ENCODE measurements at places on chromosomes 2 and 18.

GRCh38 chr2:170930131-170930990, 1.3 kb downstream of the GORASP2 start:
- DNase-seq: peak; percentile 29

DNA sequence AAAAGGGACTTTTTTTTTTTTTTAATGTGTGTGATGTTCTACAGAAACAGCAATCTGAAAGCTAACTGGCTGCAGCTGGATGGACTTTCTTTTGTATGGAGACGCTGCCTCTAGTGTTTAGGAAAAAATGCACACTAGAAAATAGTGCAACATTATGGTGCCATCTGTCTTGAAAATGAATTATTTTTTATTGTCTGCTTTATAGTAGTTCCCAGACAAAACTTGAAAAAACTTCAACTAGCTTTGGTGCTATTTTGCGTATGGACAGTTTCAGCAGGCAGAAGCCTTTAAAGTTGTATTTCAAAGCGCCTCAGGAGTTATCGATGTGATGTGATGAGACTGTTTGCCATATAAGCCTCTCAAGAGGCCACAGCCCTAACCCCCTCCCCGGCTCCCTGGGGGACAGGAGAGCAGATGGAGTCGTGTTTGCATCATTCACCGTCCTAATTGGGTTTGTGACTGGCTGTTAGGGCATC, 86.9 kb downstream of the LTBP1 start:
- DNase-seq: peak; percentile 49

DNA sequence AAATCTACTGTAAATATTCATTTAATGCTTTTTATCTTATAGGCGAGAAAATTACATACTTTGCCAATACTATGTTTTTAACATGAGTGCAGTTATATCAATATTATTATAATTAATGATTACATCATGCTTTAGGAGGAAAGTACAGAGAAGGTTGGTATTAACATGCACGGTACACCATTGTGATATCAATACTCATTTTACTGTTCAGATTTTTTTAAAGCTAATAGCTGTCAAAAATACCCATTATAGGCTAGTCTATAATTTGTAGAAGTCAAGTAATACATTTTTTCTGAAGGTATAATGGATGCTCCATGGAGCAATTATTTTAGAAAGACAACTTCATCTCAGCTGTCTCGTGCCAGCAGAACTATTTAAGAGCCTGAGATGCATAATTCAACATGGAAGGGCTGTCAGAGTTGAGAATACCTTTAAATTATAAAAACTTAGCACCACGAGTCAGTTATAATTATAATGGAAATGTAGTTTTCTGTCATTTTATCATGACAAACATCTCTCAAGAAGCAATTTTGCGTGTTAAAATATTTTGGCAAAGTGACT, 1641.7 kb upstream of the ACVR2A start:
- DNase-seq: no peak

DNA sequence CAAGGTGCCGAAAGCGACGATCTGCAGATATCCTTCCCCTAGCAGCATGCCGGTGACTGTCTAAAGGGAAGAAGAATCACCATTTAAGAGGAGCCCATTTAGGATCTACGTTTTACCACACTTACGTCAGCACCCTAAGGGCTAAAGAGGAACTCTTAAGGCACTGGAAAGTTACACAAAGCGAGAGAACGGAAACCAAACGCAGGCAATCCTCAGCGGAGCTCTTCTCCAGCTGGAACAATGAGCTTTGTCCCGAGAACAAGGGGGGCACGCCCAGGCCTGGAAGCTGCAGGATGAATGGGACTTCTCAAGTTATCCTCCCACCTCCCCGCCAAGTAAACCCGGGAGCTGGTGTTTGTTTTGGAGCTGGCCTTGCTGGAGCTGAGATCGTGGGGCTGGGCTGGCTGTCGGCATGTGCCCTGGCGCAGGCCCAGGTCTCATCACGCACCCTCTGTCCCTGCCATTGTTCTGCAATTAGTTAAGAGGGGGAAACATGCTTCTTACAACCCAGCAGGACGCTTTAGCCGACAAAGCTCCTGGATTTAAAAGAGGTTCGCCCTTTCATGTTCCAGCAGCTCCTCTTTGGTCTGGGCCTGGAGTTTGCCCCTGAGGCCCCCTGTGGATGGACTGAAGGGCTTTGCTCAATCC, 36.4 kb downstream of the PXDN start:
- no peak for DNase-seq

GRCh38 chr2:85175369-85176299, 42.4 kb downstream of the TCF7L1 start:
- no peak for DNase-seq

- peak; percentile 52 for DNase-seq
Measured at GRCh38 chr2:106885329-106885728, 638 bp downstream of the ST6GAL2 start.
